Activated naive CD4-positive, alpha-beta T cell treated with anti-CD3 and anti-CD28 coated beads, Interleukin-2, amount 10 ng/mL, durations not matched to agents 7 days and 5 days (primary cell): ENCODE measurements at places on chromosomes 1 and 21.

GRCh38 chr1:72357411-72357810 is 75.1 kb upstream of the NEGR1 start:
- no peak for DNase-seq

GRCh38 chr1:59570524-59570923 is 244.2 kb upstream of the HOOK1 start:
- DNase-seq: peak; percentile 63

DNA sequence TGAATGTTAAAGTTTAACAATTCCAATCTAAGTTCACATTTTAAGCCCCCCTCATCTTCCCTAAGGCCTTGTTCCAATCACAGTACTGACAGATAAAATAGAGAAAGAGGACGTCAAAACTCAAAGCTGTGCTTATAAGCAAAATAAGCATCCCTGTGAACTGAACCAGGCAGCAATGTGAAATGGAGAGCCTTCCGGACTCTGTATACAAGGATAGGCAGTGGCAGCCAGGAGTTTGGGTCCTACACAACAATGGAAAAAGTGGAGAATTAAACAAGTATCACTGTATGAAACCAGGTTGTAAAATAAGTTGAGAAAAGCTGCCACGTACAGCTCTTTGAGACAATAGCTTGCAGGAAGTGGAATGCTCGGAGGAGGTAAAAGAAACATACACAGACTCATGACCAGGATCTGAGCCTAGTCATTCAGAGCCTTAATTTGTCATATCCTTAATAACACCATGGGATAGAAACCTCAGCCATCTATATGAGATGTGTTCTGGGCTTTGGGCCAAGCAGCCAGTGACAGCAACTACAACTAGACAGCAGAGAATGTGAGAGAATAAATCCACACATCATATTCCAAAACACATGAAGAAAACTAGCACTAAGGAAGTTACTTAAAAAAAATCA is 55.2 kb upstream of the PALMD start:
- DNase-seq: no peak

DNA sequence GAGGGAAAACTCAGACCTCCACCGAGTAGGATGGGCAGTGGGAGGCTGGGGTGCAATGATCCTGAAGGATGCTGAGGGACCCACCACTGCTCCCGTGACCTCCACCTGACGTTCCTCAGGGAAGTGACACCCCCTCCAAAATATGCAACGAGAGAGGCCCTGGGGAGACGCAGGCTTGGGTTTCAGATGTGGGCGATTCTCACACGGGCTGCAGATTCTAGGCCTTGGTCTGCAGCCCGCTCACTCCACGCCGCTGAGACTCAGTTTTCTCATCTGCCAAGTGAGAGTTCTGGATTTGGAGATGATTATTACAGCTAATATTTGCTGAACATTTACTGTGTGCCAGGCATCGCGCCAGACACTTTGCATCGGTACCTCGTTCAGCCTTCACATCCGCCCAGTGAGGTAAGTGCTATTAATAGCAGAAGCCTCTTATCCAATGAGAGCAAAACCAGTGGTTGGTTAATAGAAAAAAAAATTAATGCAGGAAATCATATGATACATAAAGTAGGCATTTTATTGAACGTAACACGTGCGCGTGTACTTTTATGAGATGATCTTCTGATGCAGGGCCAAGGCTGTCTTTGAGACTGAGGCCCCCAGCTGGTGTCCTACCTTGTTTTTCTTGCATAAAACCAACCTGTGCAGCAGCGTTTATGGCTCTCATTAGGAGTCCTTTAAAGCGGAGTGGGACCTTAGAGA is 102.0 kb upstream of the RUNX3 start:
- DNase-seq: peak; percentile 71

DNA sequence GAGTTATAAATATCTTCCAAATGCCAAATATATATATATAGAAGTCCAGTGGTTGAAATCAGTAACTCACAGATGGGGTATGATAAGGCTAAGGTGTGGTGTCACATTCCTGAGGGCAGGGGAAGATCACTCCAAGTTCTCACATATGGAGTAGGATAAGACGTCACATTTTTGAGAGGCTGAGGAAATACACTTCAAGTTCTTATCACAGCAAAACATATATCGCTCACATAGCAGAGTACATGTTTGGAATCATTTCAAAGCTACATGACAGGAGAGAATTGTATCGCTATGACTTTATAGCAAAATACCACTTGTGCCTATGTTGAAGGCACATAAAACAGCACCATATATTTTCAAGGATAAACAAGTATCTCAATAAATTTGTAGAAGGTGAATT is 55.1 kb downstream of the RBM11 start:
- DNase-seq: no peak

DNA sequence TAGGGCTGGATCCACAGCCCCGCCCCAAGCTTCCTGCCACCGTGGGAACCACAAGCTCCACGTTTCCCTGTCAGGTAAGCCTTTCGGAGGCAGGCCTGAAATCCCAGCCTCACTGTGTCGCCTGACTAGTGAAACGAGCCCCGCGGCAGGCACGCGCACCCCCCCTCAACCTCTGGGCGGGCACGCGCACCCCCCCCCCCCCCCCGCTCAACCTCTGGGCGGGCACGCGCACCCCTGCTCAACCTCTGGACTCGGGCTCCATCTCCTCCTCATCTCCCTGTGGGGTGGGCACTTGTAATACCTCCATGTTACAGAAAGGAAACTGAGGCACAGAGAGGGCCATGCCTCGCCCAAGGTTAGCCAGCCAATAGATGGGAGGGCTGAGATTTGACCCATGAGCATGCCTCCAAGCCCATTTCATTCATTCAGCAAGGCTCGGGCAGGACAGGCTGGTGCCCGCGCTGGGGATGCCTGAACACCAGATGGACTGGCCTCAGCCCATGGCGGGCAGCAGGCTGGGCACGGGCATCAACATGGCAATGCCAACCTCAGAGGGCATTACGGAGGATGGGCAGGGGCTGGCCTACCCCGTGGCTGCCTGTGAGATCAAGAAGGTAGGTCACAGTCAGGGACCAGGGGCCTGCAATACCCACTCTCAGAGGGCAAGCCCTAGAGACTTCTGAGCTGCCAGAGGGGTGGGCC is 4.7 kb downstream of the CFAP410 start:
- DNase-seq: no peak

DNA sequence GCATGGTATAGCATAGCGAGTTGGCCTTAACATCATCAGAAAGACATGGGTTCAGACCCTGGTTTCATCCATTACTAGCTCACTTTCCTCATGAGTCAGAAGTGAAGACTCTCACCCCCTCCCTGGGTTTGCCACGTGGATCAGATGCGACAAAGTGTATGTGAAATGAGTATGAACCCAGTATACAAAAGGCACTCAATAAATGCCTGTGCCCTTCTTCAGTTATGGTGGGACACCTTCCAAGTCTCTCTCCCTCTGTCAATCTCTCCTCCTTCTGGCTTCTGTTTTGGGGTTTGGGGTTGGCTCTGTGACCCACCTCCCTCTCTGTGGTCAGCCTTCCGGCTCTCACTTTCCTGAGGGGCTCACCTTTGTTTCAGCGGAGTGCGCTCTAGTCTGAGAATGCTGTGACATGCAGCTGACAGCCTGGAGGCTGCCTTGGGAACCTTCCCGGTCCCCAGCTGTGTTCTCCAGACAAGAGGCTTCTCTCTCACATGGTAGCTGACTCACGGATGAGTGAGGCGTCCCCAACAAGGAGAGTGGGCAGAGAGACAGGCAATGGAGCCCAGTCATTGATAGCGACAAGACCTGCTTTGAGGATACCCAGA is 155.0 kb upstream of the EDN2 start:
- DNase-seq: no peak

- no peak for DNase-seq
Measured at GRCh38 chr1:170200621-170201397, 55.0 kb downstream of the NTMT2 start.

GRCh38 chr1:201749059-201749690 is 79.8 kb upstream of the IPO9 start:
- no peak for DNase-seq

- peak; percentile 63 for DNase-seq
Measured at GRCh38 chr1:202162047-202162417, 1.6 kb upstream of the PTPN7 start.

DNA sequence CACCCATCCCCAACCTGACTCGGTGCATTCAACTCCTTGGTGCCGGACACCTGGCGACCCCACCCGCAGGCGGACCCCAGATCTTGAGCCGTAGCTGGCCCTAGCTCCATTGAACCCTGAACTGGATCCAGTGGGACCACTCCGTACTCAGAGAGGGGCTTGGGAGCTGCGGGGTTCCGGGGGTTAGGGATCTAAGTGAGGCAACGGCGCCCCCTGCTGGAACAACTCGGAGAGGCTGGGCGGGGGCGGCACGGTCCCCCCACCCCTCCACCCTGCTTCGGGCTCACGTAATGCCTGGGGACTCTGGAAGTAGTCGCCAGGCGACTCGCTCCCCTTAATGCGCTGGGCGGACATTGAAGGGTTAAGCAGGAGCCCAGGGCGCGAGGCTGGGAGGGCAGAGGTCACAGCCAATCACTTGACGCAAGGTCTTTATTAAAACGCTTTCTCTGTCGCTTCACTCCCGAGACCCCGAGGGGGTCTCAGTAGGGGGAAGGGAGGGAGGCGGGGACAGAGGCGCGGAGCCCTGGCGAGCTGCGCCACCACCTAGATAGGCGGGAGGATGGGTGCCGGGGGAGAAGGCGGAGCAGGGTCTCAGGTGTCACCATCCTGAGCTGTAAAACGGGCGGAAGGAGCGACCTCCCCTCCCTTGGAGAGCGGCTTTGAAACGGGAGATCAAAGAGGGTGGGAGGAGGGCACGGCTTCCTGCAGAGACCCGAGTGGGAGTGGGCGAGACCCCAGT is 704 bp upstream of the CRABP2 start:
- DNase-seq: peak; percentile 78

- no peak for DNase-seq
Measured at GRCh38 chr1:225423518-225423855, 4.4 kb downstream of the LBR start.

DNA sequence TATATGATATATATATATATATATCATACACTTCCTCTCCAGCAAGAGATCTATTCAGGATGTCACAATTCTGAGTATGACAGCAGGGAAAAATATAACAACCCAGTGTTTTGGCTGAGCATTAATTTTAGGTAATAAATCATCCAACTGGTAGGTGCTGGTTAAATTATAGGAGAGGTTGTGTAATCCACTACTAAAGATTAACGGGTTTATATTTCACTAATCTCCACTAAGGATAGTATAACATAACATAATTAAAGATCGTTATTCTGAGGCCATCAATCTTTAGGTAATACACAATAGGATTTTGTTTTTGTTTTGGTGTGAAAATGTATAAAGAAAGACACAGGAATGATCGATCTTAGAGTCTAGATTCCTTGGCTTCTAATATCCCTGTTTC is 102.2 kb downstream of the COQ8A start:
- no peak for DNase-seq

- DNase-seq: no peak
Measured at GRCh38 chr1:54080598-54081049, 27.2 kb downstream of the TCEANC2 start.

GRCh38 chr21:34017039-34017961 is 56.1 kb upstream of the MRPS6 start:
- no peak for DNase-seq
